ENCODE measurements at places on chromosomes 16 and 17.
A peak's percentile ranks its signal among the peaks of the same experiment; 100 is the strongest.

DNA sequence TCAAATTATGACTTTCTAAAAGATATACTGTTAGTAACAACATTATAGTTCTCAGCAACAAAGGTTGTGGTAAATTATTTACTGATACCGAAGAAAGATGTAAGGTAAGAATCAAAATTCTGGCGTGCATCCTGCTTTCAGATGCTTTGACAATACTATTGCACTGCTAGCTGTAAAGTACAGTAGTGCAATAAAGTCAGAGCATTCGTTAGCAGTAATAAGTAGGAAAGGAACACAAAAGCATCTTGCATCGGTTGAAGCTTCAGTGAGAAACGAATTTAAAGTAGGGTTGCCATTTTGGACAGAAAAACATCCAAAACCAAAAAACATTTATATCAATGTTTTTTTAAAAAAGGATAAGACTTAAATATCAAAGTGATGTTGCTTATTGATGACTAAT, 4.0 kb downstream of the SKA2 start:
- DNase-seq: no peak

GRCh38 chr17:17714879-17715278, 33.6 kb downstream of the RAI1 start:
- no peak for DNase-seq

- DNase-seq: no peak
Measured at GRCh38 chr17:73291260-73291801, 20.5 kb downstream of the CDC42EP4 start.

GRCh38 chr17:1434150-1434549, 21.9 kb downstream of the CRK start:
- DNase-seq: no peak

- peak; percentile 43 for DNase-seq
Measured at GRCh38 chr16:1812732-1813163, 13.9 kb downstream of the HAGH start.

DNA sequence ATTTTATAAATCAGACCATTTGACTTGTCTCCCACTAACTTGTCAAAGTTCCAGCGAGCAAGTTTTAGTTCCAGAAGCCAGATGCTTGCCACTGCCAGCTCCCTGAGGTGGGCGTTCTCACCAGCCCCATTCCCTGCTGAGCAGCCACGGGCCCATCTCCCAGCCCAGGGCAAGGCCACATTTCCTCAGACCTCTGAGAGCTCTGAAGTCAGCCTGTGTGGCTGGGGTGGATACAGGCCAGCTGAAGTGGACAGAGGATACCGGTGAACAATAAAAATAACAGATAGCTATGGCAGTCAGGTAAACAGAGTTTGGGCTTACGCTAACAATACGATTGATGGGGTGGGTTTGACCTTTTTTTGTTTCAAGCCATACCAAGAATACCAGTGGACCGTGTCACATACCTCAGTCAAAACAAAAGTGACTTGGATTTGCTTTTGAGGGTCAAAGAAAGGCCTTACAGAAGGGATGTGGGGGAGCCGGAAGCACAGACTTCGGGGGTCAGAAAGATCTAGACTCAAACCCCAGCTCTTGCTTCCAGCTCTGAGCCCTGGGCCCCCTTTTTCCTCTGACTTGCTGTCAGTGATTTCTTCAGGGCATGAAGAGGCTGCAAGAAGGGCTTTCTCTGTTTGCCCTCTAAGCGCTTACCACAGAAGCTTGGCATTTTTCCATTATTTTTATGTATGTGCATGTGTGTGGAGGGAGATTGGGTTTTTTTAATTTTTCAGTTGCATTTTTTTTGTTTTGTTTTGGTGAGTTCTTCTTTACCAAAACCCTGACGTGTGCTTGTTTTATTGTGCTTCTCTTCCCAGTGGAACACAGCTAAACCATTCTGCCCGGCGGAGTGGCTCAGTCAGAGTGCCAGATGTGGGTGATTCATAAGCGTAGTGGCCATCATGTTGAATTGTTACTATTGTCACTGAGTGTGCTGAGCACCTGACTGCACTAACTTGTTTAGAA, 109.9 kb downstream of the GNAO1 start:
- DNase-seq: no peak

DNA sequence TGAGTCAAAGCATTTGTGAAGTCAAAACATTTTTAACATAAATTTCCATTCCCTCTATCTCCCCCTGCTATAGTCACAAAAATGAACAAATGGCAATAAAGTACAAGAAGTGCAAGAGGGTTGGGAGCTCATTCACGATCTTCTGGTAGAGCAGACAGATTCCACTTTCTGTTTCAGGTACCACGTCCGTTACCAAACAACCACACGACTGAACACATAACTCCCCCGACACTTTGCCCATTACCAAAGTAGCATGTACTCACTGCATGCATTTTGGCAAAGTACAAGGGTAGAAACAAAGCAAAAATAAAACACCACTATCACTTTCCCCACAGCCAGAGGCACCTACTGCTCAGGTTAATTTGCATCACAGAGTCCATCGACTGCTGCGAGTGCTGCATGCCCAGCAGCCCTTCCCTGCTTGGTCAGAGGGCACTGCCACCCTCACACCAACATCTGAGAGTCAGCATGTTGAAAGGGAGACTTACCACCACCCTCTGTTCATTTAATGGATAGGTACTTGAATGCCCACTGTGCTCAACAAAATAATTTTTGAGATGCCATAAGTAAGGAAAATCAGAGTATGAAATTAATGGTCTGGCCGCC, 150.3 kb upstream of the AXIN2 start:
- DNase-seq: no peak

- DNase-seq: no peak
Measured at GRCh38 chr17:71412803-71413202, 708.0 kb upstream of the SOX9 start.

DNA sequence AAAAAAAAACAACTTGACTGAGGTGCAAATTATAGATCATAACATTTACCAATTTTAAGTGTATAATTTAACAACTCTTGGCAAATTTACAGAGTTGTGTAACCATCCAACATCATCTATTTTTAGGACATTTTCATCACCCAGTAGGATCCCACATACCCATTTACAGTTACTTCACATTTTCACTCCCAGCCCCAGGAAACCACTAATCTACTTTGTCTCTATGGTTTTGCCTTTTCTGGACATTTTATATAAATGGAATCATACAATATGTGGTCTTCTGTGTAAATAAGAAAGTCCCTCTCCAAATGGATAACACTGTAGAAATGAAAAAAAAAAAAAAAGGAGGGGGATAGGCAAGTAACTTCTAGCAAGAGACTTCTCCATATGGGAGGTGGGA, 26.1 kb upstream of the XYLT1 start:
- DNase-seq: no peak

DNA sequence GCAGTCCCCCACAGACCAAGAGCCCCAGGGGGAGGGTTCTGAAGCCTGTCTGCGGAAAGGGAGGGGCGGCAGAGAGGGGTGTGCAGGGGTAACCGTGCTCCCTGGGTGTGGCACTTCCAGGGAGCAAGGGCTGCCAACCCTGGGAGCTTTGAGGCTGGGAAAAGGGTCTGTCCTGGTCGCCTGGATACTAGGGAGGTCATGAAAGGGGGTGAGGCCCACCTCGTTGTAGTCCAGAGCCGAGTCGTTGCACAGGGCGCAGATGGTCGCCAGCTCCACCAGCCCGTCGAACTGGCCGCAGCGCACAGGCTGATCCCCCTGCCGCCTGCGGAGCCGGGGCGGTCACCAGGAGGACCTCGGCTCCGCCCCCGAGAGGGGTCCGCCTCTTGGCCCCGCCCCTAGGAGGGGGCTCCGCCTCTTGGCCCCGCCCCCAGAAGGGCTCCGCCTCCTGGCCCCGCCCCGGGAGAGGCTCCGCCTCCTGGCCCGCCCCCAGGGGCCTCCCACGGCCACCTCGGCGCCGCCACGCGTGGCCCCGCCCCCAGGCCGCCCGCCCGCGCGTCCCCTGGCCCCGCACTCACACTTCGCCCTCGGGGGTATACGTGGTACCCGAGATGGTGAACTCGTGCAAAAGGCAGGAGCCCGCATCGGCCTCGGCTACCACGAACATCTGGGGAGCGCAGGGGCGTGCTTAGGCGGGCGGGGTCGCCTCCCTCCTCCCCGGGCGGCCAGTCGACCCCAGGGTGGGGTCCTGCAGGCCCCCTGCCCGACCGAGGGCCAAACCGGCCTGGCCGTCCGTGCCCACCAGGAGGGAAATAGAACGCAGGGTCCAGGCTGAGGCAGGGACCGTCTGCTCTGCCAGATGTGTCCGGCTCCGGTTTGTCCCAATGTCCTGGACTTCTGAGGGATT, 19.5 kb downstream of the ATP2A3 start:
- DNase-seq: peak; percentile 62

DNA sequence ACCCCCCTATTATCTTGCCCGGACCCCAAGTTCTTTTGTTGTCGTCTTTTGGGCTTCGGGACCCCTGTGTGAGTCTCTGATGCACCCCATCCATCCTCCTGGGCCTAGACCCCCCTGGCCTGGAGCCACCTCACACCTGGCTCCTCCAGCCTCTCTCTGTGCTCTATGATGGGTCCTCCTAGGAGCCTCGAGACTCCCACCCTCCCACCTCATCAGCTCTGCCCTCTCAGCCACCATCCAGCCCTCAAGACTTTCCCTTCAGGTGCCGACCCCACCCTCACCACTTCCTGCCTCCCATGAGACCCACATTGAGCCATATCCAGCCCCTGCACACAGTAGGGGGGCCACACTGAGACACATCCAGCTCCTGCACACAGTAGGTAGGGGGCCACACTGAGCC, 8.7 kb upstream of the ATP2A3 start:
- no peak for DNase-seq

- DNase-seq: no peak
Measured at GRCh38 chr17:32493571-32493970, 6.8 kb downstream of the CDK5R1 start.

Data from stimulated activated CD4-positive, alpha-beta T cell treated with anti-CD3 and anti-CD28 coated beads, Interleukin-2, amount 100 ng/mL, for 48 hours (primary cell).